HEK293T (cell line): ENCODE measurements at places on chromosomes 1 and 21.

DNA sequence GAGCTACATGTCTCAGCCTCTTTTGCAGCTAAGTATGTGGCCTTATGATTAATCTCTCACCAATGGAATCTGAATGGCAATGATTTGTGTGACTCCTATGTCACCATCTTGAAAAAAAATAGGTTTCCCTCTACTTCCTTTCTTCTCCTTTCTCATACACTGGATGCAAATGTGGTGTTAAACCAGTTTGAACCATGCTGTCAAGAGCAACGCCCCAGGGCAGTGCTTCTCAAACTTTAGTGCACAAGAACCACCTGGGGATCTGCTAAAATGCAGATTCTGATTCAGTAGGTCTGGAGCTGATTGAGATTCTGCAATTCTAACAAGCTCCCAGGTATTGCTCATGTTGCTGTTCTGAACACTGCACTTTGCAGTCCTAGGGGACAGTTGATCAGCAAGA lies 44.7 kb upstream of the ZNF644 start:
- no peak for DNase-seq

DNA sequence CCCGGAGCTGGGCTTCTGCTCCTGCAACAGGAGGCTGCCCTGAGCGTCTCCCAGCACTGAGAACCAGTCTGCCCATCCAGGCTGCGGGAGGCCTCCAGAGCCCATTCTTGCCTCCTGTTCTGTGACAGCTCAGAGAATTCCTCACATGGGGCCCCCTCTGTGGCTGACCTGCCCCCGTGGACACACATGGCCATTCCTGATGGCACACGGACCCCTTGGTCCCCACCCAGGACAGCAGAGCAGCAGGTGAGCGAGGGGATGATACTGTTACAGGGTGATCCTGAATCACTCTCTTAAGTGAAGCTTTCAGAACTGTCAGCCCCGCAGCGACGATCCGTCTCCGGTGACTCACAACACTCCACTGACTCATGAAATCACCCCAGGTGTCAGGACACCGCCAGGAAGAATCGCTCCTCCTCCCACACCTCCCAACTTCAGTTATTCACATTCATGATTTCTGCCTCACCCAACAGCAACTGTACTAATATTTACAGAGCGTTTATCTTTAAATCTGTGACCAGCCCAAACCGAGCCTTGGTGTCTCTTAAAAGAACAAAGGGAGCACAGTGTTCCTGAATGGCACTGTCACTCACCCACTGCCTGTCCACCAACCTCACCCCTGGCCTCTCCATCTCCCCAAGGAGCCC lies 22.5 kb downstream of the CHD5 start:
- DNase-seq = no peak

DNA sequence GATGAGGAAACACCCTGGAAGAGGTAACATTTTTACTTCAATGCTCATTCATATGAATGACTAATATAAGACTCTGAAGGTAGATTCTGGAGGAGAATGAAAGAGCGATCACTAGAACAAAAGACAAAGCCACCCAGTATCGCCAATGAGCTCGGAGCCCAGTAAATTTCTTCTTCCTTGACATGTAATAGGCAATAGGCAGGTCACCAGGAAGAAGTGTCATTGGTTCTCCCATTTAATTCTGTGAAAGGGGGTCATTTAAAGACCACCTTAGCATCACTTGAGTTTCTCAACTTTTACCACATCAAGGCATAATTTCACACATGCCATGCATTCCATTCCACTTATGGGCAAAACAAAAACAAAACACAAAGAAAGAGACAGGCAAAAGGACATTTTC lies 7.9 kb downstream of the TNFSF18 start:
- no peak for DNase-seq

DNA sequence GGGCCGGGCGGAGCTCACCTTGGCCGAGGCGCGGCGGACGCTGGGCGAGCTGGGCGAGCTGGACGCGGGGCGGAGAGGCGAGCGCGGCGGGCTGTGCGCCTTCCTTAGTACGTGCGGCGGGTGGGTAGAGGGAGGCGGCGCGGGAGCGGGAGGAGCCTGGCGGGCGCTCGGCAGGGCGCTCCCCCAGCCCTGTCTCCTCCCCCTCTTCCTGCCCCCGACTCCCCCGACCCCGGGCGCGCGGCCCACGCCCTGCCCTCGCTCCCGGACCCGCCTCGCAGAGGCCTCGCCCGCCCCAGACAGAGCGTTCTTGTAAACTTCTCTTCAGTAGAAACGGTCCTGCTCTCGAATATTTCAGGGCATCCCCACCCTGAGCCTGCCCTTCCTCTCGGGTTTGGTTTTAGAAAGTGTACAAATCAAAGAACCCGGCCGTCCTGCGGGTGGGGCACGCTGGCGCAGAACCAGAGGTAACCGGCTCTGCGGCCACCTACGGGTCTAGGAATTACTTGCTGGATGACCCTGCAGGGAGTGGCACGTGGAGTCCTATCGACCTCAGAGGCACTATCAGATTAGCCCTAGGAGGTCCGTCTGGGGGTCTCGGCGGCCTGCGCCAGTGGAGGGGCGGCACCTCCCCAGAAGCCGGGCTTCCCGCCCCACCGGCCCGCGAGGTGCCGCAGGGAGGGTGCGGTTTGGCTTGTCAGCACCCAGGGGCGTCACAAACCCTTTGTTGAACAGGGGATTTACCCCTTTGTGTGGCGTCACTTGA lies at the start of gene S100A10:
Gene S100A10 (minus strand): TSS at position 126 of the 763 bp plus-strand sequence. CDS start 7,629 bp downstream, outside the sequence.
- DNase-seq = peak; percentile 63

GRCh38 chr1:150579945-150580642 lies 684 bp upstream of the MCL1 start:
- DNase-seq = no peak

DNA sequence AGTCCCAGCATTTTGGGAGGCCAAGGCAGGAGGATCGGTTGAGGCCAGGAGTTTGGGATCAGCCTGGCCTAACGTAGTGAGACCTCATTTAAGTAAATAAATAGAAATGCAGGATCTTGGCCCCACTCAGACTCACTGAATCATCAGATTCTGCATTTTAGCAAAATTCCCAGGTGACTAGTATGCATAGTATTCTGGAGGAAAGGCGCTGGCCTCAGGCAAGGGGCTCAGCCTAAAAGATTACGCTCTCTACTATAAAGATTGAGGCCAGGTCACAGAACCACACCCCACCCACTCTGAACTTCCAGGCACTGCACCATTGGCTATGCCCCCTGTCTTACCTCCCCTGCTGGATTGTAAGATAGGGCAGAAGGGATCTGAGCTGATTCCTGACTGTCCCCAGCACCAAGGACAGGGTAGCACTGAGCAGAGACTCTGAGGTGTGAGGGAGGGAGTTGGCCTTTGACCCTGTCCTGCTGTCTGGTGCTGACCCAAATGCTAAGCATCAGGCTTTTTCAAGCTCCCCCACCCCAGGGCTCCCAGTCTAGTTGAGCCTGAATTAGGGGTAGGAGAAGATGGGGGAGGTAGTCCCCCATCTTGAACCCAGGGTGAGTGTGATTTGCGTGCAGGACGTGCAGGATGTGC lies 2.7 kb downstream of the FOXE3 start:
- no peak for DNase-seq
